ENCODE measurements at places on chromosomes 5 and 9. TPM values are rescaled to one million over a fixed set of nuclear protein-coding genes. Genes with fewer than 3 reads are reported as not detected.

ZBTB26 gene
- total RNA-seq = 8.7 TPM

DNA sequence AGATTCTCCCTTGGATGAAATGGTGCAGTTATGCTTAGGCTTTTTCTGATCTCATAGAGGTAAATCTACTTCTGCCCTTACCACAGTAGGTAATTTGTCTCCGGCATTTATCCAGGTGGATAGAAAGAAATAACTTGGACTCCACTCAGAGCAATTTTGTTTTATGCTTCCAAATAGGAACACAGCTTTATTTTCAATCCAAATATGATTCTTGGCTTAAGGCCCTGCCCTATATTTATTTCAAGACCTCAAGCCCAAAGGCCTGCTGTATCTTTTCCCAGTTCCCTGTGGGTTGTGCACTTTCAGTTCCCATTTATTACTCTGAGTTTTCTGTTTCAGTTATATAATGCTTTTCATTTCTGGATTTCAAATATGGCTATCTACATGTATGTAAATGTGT, 274.2 kb upstream of the SMC2 start:
- no peaks in the 10 kb centered on the region for H3K36me3 ChIP-seq
- H3K27me3 ChIP-seq = no peaks in the 10 kb centered on the region
- H3K27ac ChIP-seq = no peak overlapping the region
- DNase-seq = no peak
- no peaks in the 10 kb centered on the region for H3K4me1 ChIP-seq
- no peak overlapping the region for H3K4me3 ChIP-seq

ST8SIA4 gene
- 0.61 TPM for total RNA-seq

UBTD2 gene
- total RNA-seq = 32.4 TPM

DNA sequence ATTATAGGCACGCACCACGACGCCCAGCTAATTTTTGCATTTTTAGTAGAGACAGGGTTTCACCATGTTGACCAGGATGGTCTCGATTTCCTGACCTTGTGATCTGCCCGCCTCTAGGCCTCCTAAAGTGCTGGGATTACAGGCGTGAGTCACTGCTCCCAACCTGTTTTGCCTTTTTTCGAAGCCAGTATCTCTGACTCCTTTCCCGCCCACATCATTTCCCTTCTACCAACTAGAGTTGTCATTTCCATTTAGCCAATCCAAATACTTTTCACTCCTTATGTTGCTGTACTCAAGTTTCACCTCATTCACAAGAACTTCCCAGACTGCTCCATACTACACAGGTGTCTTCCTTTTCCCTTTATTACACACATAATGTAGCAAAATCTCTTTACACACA, 502.6 kb upstream of the CDH6 start:
- H3K36me3 ChIP-seq = no peaks in the 10 kb centered on the region
- H3K27ac ChIP-seq = no peak overlapping the region
- H3K4me3 ChIP-seq = no peak overlapping the region
- H3K27me3 ChIP-seq = no peaks in the 10 kb centered on the region

- no peaks in the 10 kb centered on the region for H3K4me1 ChIP-seq
- H3K27ac ChIP-seq = no peak overlapping the region
- no peaks in the 10 kb centered on the region for H3K36me3 ChIP-seq
- H3K4me3 ChIP-seq = no peak overlapping the region
- DNase-seq = no peak
Measured at GRCh38 chr9:132541870-132542830, 40.3 kb upstream of the BARHL1 start.

DNA sequence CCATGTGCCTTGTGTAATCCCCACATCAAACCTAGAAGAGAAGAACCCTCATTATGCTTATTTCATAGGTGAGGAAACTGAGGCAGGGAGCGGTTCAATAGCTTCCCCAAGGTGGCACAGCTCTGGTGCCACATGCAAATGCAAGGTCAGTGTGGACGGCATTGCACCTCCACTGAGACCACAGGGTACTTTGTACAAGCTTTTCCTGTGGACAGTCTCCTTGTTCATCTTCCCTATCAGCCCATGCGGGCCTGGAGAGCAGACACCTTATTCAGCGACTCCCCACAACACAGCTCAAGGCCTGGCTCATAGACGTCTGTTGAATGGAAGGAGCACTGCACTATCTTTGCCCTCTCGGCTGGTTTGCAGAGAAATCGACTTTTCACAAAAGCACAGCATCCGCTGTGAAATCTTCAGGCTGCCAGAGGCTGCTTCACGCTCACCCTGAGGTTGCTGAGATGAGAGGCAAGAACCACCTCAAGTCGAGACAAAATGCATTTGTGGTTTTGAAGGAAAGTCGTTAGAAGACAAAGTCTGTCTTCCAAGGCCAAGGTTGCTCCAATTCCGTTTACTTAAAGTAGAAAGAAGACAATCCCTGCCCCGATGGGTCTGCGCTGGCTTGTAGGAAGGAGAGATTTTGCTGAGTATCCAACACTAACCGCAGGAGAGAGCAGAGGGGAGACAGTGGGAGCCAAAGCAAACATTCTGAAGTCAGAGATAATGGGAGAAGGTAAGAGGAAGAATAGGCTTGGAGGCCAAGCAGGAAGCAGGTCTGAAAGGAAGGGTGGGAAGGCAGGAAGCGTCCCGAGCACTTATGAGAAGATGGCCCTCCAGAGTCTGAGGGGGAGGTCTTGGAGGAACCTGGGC, 34.2 kb upstream of the STRBP start:
- no peaks in the 10 kb centered on the region for H3K36me3 ChIP-seq
- no peak overlapping the region for H3K4me3 ChIP-seq
- no peak overlapping the region for H3K27ac ChIP-seq

- DNase-seq = no peak
- no peak overlapping the region for H3K27ac ChIP-seq
- H3K4me3 ChIP-seq = no peak overlapping the region
- no peaks in the 10 kb centered on the region for H3K27me3 ChIP-seq
Measured at GRCh38 chr5:123819833-123820232, 307.9 kb downstream of the CSNK1G3 start.

PCDHA12 gene
- not detected for total RNA-seq

DNA sequence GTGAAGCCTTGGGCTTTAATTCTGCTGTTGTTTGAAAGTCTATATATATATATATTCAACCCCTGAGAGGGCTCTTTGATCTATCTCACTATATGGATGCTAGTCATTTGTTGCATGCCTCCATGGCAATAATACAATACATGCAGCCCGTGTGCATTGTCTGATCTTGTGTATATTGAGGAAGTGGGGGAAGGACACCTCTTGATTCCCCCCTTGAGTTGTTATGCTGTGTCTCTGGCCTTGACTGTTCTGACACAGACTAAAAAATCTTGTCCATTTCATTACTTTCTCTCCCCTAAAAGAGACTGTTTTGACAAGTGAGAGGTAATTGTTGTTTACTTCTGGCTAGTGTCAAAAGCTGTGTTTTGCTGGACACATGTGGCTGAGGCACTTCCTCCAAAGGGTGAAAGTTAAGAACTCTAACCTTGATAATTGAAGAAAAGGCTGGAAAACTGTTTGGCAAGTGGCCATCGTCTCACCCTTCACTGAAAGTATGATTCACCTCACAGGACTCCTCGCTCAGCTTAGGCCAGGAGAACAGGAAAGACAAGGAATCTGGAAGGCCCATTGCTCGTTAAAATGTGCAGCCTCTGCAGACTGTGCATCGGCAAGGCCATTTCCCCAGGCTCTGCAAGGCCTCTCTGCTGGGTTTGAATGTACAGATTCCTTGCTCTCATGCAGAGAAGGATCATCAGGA, 304.0 kb downstream of the PRELID2 start:
- H3K4me1 ChIP-seq = peaks cover 4% of the 10 kb centered on the region
- no peaks in the 10 kb centered on the region for H3K36me3 ChIP-seq
- H3K27me3 ChIP-seq = no peaks in the 10 kb centered on the region
- peak overlapping the region; percentile 22 for H3K27ac ChIP-seq
- H3K4me3 ChIP-seq = no peak overlapping the region
